ENCODE measurements at places on chromosomes 11 and 22. TPM values are rescaled to one million over a fixed set of nuclear protein-coding genes. Genes with fewer than 3 reads are reported as not detected.

The OR52I1 gene
- total RNA-seq, result not detected

The VSTM5 gene
- 1.8 TPM for total RNA-seq

The RNF214 gene
- total RNA-seq, result 30.5 TPM

The APOL1 gene
- 145 TPM for total RNA-seq

Measured in mucosa of gallbladder (tissue), 1 donor.